Endothelial cell of umbilical vein (primary cell): ENCODE measurements at places on chromosomes 7 and 10. TPM values are rescaled to one million over a fixed set of nuclear protein-coding genes. Genes with fewer than 3 reads are reported as not detected.

Gene OR2A5
- total RNA-seq, result not detected in 2 replicates

Gene HTR5A
- not detected in 2 replicates for total RNA-seq

Gene GHRHR
- total RNA-seq, result not detected in 2 replicates

Gene METTL27
- total RNA-seq, result 1.2 and 10.8 TPM in 2 replicates

- no peaks in the 10 kb centered on the region for H3K36me3 ChIP-seq
- H3K4me3 ChIP-seq, result peak overlapping the region; percentile 96
- H3K4me1 ChIP-seq, result peaks cover 23% of the 10 kb centered on the region
- peak overlapping the region; percentile 74 for H3K27ac ChIP-seq
- no peaks in the 10 kb centered on the region for H3K27me3 ChIP-seq
These were observed 486 bp downstream of the HIPK2 start for GRCh38 chr7:139777133-139777891.

GRCh38 chr7:124275411-124275810 lies 242.5 kb upstream of the TMEM229A start:
- no peaks in the 10 kb centered on the region for H3K27me3 ChIP-seq
- no peaks in the 10 kb centered on the region for H3K36me3 ChIP-seq
- no peak overlapping the region for H3K27ac ChIP-seq
- H3K4me1 ChIP-seq, result no peaks in the 10 kb centered on the region

DNA sequence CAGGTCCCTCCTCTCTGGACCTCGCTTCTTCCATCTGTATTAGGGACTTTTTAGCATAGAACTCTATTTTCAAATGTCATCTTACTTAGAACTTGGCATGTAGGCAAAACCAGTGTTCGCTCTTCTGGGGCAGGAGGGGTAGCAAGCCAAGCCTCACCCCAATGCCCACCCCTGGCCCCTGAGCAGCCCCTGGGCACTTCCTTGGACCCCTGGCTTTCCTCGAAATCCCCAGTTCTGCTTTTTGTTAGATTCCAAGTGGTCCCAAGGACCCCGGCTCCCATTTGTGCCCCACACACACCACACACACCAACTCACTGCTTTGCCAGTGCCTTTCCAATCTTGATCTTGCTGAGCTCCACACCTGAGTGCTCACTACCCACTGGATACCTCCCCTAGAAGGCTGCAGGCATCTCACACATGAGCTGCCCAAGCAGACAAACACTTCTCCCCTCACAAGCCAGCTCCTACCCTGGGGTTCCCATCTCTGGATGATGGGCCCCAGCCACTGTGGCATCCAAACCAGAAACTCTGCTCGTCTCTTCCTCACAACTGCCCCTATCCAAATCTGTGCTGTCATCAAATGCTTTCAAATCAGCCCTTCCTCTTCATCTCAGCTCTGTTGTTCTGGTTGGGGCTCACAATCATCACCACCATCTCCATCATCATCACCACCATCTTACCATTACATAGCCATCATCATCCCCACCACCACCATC lies 167.9 kb upstream of the ZMIZ1 start:
- H3K36me3 ChIP-seq, result no peaks in the 10 kb centered on the region
- no peak overlapping the region for H3K27ac ChIP-seq
- no peaks in the 10 kb centered on the region for H3K4me1 ChIP-seq
- peaks cover 2% of the 10 kb centered on the region for H3K27me3 ChIP-seq
- DNase-seq, result no peak
- H3K4me3 ChIP-seq, result no peak overlapping the region

DNA sequence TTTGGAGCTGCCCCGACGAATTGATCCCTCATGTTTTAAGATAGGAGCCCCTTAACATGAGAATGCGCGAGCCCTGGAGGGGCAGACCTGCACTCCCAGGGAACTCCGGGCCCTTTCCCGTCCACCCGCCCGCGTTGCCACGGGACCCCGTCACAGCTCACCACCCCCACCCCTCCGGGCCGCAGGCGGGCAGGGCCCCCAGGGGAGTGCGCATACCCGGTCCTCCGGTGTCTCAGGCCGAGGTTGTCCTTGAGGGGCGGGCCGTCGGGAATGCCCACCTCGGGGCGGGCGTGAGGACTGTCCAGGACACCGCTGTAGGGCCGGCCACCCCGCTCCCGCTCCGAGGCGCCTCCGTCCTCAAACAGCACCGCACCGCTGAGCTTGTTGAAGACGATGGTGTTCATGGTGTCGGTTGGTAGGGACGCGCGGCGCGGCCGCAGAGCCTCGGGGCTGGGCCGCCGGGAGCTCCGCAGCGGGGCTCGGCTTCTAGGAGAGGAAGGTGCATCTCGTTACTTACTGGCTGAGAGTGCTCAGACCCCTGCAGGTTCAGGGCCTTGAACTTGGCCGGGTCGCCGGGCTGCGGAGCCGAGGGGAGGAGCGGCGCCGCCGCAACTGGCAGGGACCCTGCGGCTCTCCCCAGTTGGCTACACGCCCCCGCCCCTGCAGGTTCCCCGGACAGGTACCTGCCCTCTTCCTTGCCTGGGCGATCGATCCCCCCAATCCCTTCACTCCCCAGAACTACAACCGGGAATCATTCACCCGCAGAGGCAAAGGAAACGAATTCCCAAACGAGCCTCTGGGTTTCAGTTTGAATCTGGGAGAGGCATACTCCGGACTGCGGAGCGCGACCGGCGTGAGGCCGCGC lies 2.4 kb downstream of the MKX start:
- H3K4me3 ChIP-seq, result peak overlapping the region; percentile 50
- H3K4me1 ChIP-seq, result peaks cover 25% of the 10 kb centered on the region
- DNase-seq, result peak; percentile 12
- no peak overlapping the region for H3K27ac ChIP-seq
- no peaks in the 10 kb centered on the region for H3K36me3 ChIP-seq

- H3K27ac ChIP-seq, result no peak overlapping the region
- no peak overlapping the region for H3K4me3 ChIP-seq
- H3K27me3 ChIP-seq, result no peaks in the 10 kb centered on the region
- no peaks in the 10 kb centered on the region for H3K4me1 ChIP-seq
These were observed 10.3 kb downstream of the NPTX2 start for GRCh38 chr7:98627413-98627790.

GRCh38 chr7:11130012-11130411 lies 156.3 kb downstream of the PHF14 start:
- H3K27ac ChIP-seq, result no peak overlapping the region
- H3K36me3 ChIP-seq, result no peaks in the 10 kb centered on the region
- no peaks in the 10 kb centered on the region for H3K27me3 ChIP-seq

DNA sequence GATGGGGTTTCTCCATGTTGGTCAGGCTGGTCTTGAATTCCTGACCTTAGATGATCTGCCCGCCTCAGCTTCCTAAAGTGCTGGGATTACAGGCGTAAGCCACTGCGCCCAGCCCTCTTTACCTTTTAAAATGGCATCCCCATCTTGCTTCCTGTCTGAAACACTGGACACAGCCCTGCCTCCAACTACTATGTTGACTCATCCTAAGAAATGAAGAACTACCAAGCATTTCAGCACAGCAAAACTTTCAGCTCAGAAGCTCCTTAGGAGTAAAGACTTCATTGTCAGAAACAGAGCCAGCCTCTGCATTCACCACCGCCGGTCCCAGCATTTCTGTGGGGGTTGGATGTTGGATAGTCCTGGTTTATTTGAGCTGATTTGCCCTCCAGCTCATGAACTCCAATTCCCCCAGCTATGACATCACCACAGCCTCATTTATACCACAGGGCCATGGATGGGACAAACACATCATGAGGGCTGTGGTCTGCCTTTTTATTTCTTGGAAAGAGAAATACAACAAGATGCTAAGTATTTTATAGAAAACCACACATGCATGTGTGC lies 123.5 kb downstream of the ADCY1 start:
- no peaks in the 10 kb centered on the region for H3K36me3 ChIP-seq
- H3K4me3 ChIP-seq, result no peak overlapping the region
- H3K27me3 ChIP-seq, result no peaks in the 10 kb centered on the region
- no peak for DNase-seq
- H3K4me1 ChIP-seq, result no peaks in the 10 kb centered on the region

GRCh38 chr7:70738151-70738885 lies 393.6 kb upstream of the GALNT17 start:
- H3K27ac ChIP-seq, result no peak overlapping the region
- no peak for DNase-seq
- H3K36me3 ChIP-seq, result no peaks in the 10 kb centered on the region
- H3K27me3 ChIP-seq, result no peaks in the 10 kb centered on the region
- no peak overlapping the region for H3K4me3 ChIP-seq

DNA sequence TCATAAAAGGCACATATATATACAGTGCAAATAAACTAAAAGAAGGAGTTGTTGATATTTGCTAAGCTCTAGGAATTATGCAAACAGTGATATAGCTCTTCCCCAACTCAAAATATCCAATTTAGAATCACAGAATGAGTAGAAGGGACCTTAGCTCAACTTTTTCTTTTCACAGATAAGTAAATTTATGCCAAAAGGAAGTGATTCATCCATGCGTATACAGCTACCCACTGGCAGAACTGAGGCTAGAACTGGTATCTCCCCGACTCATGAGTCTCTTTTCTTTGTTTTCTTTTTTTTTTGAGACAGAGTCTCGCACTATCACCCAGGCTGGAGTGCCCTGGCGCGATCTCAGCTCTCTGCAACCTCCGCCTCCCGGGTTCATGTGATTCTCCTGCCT lies 54.2 kb upstream of the SVIL start:
- peak; percentile 89 for DNase-seq
- H3K27ac ChIP-seq, result peak overlapping the region; percentile 61
- H3K4me1 ChIP-seq, result peaks cover 49% of the 10 kb centered on the region
- H3K36me3 ChIP-seq, result no peaks in the 10 kb centered on the region
- no peaks in the 10 kb centered on the region for H3K27me3 ChIP-seq

GRCh38 chr10:130254243-130254642 lies 118.1 kb downstream of the GLRX3 start:
- H3K4me1 ChIP-seq, result no peaks in the 10 kb centered on the region
- H3K4me3 ChIP-seq, result no peak overlapping the region
- no peaks in the 10 kb centered on the region for H3K27me3 ChIP-seq

DNA sequence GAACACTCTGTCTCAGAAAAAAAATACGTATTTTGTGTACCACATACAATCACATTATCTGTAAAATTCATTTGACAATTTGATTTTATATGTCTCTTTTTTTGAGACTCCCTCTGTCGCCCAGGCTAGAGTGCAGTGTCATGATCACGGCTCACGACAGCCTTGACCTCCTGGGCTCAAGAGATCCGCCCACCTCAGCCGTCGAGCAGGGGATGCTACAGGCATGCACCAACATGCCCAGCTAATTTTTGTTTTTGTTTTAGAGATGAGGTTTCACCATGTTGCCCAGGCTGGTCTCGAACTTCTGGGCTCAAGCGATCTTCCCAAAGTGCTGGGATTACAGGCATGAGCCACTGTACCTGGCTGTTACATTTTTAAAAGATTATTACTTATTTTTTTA lies 11.6 kb upstream of the BAZ1B start:
- no peak overlapping the region for H3K4me3 ChIP-seq
- no peak overlapping the region for H3K27ac ChIP-seq
- no peaks in the 10 kb centered on the region for H3K27me3 ChIP-seq
- no peaks in the 10 kb centered on the region for H3K4me1 ChIP-seq

DNA sequence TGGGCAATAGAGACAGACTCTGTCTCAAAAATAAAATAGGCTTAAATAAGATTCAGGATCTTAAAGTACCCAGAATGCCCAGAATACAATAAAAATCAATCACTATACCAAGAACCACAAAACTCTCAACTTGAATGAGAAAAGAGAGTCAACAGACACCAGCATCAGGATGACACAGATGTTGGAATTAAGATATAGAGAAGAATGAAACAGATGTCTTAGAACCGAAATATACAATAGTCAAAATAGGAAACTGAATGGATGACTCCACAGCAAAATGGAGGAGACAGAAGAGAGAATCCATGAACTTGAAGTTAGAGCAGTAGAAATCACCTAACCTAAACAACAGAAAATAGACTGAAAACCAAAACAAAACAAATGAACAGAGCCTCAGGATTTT lies 29.6 kb downstream of the POR start:
- H3K27ac ChIP-seq, result no peak overlapping the region
- no peak for DNase-seq
- peaks cover 3% of the 10 kb centered on the region for H3K4me1 ChIP-seq
- no peak overlapping the region for H3K4me3 ChIP-seq

DNA sequence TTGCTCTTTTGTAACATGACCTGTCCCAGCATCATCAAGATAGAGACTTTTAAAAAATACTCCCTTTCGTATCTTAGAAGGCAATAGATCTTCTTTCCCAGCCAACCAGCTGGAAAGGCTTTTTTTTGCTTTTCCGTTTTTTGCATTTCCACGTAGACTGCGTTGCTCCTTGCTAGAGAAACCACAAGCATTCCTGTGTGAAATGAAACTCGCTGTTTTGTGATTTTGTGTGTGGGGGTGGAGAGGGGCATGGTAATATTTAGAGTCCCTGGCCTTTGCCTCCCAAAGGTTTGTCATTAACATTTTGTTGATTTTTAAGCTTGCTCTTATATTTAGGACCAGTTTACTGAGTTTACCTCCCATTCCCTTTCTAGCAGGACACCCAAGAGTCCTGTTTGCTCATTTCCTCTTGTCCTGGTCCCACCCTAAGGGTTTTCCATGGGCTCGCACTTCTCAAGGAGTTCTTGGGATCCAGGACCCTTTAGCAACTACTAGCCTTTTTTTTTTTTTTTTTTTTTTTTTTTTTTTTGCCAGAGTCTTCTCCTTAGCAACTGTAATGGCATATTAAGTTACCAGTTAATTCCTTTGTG lies 243.6 kb downstream of the BICC1 start:
- no peaks in the 10 kb centered on the region for H3K4me1 ChIP-seq
- no peak overlapping the region for H3K4me3 ChIP-seq
- no peaks in the 10 kb centered on the region for H3K36me3 ChIP-seq
- DNase-seq, result no peak
- H3K27me3 ChIP-seq, result no peaks in the 10 kb centered on the region

DNA sequence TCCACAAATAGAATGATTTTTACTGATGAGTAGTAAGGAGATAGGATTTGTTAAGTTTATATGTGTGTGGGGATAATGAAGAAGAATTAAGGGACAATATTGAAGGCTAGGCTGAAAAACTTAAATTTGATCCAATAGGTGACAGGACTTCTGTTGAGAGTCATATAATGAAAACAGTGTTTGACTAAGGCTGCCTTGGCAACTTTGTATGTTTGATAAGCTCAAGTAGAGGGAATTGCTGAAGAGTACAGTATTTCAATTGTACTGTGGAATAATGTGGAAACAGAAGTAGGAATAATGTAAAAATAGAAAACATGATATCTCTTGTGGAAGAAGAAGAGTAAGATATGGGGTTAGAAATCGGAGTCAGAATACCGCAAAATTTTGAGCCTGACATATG lies 10.5 kb downstream of the R3HCC1L start:
- H3K4me3 ChIP-seq, result no peak overlapping the region
- no peaks in the 10 kb centered on the region for H3K36me3 ChIP-seq
- H3K4me1 ChIP-seq, result no peaks in the 10 kb centered on the region
- no peak overlapping the region for H3K27ac ChIP-seq

GRCh38 chr7:8418629-8419245 lies 14.7 kb upstream of the NXPH1 start:
- peak; percentile 56 for DNase-seq
- no peaks in the 10 kb centered on the region for H3K4me1 ChIP-seq
- H3K4me3 ChIP-seq, result no peak overlapping the region
- H3K27ac ChIP-seq, result no peak overlapping the region
- H3K36me3 ChIP-seq, result no peaks in the 10 kb centered on the region
